ENCODE measurements at places on chromosomes 7 and 10. TPM values are rescaled to one million over a fixed set of nuclear protein-coding genes. Genes with fewer than 3 reads are reported as not detected.

The ZMIZ1 gene
- 67.4 TPM for total RNA-seq

The HMX2 gene
- 0.15 TPM for total RNA-seq

The TBATA gene
- total RNA-seq = not detected

The NUTM2E gene
- 0.59 TPM for total RNA-seq

The PDLIM1 gene
- total RNA-seq = 155 TPM

The ZNF736 gene
- not detected for total RNA-seq

The CRYGN gene
- total RNA-seq = not detected

The RSPH10B gene
- not detected for total RNA-seq

The LRIT1 gene
- not detected for total RNA-seq

The RBM48 gene
- 7.6 TPM for total RNA-seq

The IQUB gene
- not detected for total RNA-seq

The UCMA gene
- total RNA-seq = not detected

The CACNB2 gene
- not detected for total RNA-seq

The PRPS1L1 gene
- not detected for total RNA-seq

The SFRP5 gene
- 1.9 TPM for total RNA-seq

All from A549 treated with RU486 at 1 μM for 4 hours (cell line).